ENCODE measurements at places on chromosomes 1 and 21.

GRCh38 chr1:99005537-99005942 is 879 bp upstream of the PLPPR5 start:
- no peak for DNase-seq

DNA sequence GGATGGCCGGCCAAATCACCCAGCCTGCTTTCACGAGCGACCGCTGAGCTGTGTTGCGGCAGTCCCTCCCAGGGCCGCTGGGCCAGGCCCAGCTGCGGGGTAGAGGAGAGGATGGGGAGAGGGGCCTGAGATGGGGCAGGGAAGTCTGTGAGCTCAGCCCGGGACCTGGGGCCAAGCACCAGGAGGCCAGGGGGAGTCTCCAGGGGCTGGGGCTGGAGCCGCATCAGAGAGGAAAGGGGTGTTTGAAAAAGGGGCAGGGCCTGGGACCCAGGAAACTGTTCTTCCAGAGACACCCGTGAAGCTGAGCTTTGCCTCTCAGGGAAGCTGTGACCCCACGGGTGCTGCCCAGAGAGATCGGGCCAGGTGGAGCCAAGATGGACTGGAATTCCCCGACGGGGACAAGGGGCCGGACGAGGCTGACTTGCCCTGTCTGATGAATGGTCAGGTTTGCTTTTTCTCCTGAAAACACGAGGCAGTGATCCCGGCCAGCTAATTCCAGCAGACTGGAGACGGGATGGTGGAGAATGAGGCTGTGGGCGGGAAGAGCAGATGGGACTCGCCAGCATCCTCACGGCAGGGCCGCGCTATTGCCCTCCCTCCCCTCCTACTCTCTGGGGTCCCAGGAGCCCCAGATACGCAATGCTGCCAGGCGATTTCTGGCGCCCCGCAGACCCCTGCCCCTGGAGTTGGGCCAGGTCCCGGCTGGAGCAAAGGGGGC is 40.3 kb upstream of the COL18A1 start:
- no peak for DNase-seq

- DNase-seq: no peak
Measured at GRCh38 chr1:42684139-42684538, 1.9 kb downstream of the YBX1 start.

- DNase-seq: no peak
Measured at GRCh38 chr21:37058261-37058660, 14.6 kb downstream of the PIGP start.

- DNase-seq: no peak
Measured at GRCh38 chr1:182113879-182114626, 52.5 kb upstream of the ZNF648 start.

DNA sequence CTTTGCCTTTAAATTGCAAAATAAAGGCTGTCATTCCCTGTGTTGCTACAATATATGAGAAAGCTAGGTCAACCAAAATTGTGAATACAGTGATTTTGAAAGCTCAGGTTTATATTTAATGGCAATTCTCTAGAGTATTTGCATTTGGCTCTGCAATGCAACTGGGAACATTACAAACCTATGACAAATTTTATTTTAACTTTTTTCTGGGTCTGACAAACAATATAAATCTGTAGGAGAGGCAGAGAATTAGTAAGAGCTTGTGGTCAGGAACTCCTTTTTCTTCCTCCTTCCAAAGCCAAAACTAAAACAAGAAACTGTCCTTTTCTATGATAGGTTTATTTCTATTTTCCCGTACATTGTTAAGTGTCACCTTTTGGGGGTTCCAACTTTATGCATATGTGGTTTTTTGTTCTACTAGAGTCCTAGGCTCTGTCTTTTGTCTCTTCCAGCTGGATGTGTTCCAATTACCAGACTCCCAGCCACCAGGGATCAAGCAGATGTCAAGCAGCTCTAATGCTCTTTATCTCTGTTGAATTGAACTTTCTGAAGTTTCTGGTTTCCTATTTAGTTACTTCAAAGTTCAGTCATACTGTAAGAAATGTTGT is 106.9 kb downstream of the ASH1L start:
- no peak for DNase-seq

GRCh38 chr1:8646189-8646588 is 171.3 kb downstream of the RERE start:
- DNase-seq: no peak

DNA sequence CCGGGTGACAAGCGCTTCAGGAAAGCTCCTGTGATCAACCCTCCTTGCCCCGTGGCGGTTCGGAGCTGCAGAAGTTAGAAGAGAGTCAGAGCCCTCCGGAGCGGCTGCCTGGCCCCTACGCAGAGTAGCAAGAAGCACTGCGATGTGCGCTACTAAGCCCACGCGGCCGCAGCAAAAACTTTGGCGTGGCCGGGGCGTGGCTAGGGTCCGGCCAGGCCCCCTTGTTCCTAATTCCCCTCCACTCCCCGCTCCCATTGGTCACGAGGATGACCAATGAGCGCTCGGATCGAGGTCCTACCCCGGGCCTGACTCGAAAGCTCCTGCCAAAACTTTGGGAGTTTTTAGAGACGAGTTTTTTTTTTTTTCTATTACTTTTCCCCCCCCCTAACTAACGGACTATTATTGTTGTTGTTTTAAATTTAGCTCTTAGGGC is at the start of gene HLX:
Gene HLX, plus strand, starts transcription at position 368 of the 433 bp plus-strand sequence. CDS start 415 bp downstream, outside the sequence.
- no peak for DNase-seq

- DNase-seq: no peak
Measured at GRCh38 chr1:165351863-165352441, 4.6 kb downstream of the LMX1A start.

- no peak for DNase-seq
Measured at GRCh38 chr1:161945306-161946060, 78.2 kb downstream of the OLFML2B start.

DNA sequence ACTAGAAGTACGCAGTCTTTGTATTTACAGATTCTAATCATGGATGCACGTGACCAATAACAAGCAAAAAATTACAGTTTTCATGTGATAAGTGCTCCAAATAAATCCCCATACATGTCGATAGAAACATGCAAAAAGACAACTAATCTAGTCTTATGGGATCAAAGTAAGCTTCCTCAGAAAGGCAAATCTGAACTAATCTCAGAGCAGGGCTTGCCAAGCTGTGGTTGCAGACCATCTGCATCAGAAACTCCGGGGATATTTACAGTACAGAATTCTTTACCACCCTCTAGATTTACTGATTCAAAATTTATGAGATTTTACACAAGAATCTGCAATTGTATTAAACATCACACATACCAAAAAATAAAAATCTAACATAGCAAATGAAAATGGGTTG is 1435.5 kb downstream of the MRPL39 start:
- DNase-seq: no peak

DNA sequence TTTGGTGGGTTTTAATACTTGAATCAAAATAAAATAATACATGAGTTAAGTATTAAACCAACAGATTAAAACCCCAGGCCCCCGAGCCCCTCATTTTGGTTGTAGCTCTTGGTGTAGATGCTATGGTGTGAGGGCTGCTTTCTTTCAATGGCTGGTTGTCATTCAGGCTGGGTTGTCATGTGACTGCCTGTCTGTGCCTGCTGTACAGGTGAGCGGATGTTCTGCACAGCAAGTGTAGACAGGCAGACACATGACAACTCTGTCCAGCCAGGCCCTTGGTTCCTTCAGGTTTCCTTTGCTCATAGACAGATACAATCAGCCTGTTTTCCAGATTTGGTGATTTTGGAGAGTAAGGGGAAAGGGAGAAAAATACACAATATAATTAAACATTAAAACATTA is 281.9 kb upstream of the C1orf105 start:
- no peak for DNase-seq

DNA sequence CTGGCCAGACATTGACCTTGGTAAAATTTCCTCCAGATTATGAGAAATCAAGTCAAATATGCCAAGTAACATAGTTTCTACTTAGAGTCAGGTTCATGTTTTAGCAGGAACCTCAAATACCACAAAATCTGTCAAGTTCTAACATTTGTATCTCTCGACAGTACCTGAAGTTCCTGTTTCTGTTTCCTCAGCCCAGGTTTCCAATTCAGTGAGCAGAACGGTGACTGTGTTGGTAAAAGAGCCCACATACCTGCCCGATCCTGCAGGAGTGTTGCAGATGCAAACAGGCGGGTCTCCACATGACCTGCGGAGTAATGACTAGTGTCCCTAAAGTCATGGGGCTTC is 57.9 kb upstream of the LGALS8 start:
- no peak for DNase-seq

GRCh38 chr1:27661412-27662075 is 10.4 kb downstream of the IFI6 start:
- DNase-seq: no peak

GRCh38 chr1:14899686-14900085 is 253.9 kb upstream of the TMEM51 start:
- DNase-seq: no peak

DNA sequence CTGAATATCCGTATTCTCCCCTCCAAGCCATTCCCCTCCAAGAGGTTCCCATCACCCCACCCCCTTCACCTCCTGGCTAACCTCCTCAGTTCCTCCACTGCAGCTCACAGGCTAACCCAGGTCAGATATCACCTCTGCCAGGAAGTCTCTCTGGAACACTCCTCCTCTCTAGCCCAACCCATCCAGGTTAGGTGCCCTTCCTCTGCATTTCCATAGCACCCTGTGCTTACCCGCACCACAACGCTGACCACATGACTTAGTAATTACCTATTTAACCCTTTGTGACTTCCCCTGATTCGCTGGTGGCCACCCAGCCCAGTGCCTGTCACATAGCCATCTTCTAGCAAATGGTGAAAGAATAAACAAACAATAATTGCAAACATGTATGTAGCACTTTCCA is 49.5 kb upstream of the IFFO2 start:
- no peak for DNase-seq

- no peak for DNase-seq
Measured at GRCh38 chr1:119920104-119920968, 24.0 kb upstream of the ADAM30 start.

DNA sequence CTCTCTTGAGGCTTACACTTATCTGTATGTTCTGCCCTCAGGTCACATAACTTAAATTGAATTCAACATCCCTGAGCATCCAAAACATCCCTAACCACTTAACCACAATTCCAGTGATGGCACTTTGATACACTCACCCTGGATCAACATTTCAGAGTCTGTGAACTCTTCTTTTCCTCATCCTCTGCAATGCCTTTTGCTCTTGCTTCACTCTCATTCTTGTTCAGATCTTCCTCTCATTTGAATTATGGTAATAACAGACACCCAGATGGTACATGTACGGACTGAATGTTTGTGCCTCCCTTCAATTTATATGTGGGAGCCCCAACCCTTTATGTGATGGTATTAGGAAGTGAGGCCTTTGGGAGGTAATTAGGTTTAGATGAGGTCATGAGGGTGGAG is 33.4 kb downstream of the PTGER3 start:
- no peak for DNase-seq

GRCh38 chr1:15768388-15768787 is 9.8 kb downstream of the FBLIM1 start:
- DNase-seq: no peak

Data from LNCaP clone FGC (cell line).